Skin of body (tissue), 3 donors: ENCODE measurements at places on chromosomes 12 and 14. TPM values are rescaled to one million over a fixed set of nuclear protein-coding genes. Genes with fewer than 3 reads are reported as not detected.

GRCh38 chr12:45464699-45465098 lies 248.8 kb downstream of the ANO6 start:
- DNase-seq, result no peak

- no peak for DNase-seq
These were observed 17.8 kb upstream of the OXA1L start for GRCh38 chr14:22748631-22749068.

DNA sequence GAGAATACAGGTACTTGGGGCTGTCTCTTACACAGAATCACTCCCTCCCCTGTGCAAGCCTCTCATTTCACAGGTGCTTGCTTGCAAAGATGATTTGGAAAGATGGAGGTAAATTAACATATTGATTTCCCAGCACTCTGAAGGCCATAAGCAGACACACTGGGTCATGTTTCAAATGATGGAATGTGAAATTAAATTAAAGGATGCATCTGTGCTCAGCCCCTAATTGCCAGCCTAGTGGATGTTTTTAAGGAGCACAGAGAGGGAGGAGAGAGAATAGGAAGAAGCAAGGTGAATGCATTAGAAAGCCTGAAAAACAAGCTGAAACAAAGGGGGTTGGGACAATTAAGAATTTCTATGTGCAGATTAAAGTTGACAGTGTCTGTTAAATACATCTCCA lies 96.1 kb upstream of the GRIP1 start:
- DNase-seq, result no peak

GRCh38 chr12:76032043-76032981 lies 736 bp upstream of the PHLDA1 start:
- DNase-seq, result peak; percentile 73

DNA sequence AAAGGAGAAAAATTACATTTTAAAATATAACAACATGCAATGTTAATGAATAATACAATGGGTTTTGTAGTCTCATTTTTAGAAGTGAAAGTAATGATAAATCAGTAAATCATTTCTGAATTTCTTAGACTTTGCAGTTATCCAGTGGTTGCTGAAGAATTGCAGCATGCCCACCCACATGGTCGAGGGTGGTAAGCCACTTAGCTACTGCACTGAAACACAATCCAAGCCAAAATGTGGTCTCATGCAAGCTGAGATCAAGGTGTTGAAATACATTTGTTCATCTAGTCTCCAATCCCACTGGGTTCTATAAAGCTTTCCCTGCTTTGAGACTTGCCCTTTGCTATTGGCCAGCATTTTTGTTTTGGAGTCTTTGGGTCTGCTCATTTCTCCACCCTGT lies 247.9 kb downstream of the NELL2 start:
- DNase-seq, result peak; percentile 25

GRCh38 chr14:39861229-39861600 lies 429.0 kb upstream of the FBXO33 start:
- DNase-seq, result peak; percentile 13

The P2RX7 gene
- total RNA-seq, result 4.2 TPM

The WASHC4 gene
- 97.0 TPM for total RNA-seq

The OR4L1 gene
- not detected for total RNA-seq

The GPRC5A gene
- total RNA-seq, result 2.8 TPM
